Osteoblast (primary cell): ENCODE measurements at places on chromosomes 4 and X. TPM values are rescaled to one million over a fixed set of nuclear protein-coding genes. Genes with fewer than 3 reads are reported as not detected.

Gene DMRTC1
- total RNA-seq, result not detected in 2 replicates

Gene XG
- 3.2 and 4.0 TPM in 2 replicates for total RNA-seq

Gene POU3F4
- not detected in 2 replicates for total RNA-seq

Gene FGFBP2
- total RNA-seq, result 0.36 TPM in 1 of 2 replicates, not detected in the other

Gene TSPAN6
- total RNA-seq, result 37.3 and 38.0 TPM in 2 replicates

Gene GRID2
- total RNA-seq, result not detected in 2 replicates

Gene CXorf49
- total RNA-seq, result not detected in 2 replicates

GRCh38 chr4:157739242-157739641 lies 433.6 kb downstream of the GASK1B start:
- DNase-seq, result no peak

DNA sequence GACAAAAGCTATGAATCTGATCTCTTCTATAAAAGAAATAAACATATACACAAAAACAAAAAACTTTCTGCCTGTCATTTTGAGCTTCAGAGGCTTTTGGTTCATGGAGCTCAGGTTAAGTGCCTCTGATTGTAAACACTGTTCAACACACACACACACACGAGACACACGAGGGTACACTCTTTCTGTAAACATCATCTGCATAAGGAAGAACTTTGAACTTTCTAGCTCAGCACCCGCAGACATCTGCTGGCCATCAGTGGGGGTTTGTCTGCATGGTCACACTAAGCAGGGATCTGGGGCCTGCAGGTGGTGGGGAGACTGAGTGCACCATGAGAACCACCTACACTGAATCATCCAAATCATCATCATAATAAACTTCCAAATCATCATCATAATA lies 54.9 kb downstream of the STX18 start:
- no peak for DNase-seq

GRCh38 chr4:87540146-87541058 lies 11.2 kb upstream of the SPARCL1 start:
- DNase-seq, result peak; percentile 26

DNA sequence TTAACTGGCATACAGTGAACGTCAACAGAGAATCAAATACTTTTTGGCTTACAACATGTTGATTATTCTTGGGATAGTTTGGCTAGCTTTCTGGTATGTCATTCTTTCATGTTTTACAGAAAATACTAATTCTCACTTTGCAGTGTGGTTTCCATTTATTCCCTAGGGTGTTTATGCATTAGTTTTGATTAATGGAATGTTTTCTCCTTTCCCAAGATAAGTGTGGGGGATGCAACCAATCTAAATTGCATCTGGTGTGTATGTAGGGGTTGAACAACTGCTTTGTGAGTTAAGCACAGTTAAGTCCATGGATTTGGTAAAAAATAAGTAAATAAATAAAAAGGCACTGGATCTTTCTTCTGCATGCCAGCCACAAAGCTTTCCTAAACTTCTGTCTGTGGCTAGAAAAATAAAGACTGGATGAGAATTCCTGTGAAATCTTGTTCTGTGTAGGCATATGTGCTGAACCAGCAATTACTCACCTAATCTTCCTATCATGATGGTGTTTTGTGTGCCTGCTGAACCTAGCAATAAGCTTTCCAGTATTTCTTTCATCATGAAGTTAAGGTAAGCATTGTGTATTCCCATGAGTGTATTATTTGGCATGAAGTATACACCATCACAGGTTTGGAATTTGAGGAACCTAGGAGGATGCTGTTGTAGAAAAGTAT lies 50.6 kb upstream of the TENM3 start:
- DNase-seq, result no peak

DNA sequence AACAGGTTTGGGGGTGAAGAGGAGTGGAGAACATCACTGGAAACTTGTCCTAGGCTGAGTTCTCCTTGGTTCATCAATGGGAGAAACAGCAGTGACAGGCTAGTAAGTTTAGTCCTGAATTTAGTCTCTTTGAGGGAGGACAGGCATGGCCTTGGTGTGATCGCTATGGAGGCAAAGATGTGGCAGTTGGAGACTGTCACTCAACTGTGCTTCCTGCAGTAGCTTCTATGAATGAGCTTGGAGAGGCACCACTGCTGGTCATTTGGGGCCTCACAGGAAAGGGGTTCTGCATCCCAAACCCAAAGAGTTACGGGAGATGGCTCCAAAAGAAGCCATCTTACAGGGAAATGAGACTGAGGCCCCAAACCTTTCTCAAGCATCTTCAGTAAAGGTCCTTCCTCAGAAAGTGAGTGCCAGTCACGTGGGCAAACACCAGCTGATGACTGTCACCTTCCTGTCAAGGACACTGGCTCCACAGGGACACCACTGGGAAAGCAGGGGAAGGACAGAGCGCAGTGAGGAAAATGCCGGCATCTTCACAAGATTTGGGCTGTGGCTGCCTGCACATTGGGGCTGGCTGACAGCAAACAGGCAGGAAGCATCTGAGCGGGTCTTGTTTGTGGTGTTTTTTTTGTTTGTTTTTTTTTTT lies 7.2 kb downstream of the MRFAP1 start:
- no peak for DNase-seq

DNA sequence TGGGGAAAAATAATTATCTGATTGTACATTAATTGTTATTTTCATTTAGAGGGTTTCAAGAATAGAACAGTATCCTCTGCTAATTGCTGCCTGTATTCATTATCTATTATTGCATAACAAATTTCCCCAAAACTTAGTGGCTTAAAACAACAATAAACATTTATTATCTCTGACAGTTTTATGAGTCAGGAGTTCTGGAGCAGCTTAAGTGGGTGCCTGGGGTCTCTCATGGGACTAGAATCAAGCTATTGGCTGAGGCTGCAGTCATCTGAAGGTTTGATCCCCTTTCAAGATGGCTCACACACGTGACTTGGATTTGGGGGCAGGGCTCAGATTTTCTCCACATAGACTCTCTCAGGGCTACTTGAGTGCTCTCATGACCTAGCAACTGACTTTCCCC lies 98.1 kb upstream of the JADE1 start:
- no peak for DNase-seq

DNA sequence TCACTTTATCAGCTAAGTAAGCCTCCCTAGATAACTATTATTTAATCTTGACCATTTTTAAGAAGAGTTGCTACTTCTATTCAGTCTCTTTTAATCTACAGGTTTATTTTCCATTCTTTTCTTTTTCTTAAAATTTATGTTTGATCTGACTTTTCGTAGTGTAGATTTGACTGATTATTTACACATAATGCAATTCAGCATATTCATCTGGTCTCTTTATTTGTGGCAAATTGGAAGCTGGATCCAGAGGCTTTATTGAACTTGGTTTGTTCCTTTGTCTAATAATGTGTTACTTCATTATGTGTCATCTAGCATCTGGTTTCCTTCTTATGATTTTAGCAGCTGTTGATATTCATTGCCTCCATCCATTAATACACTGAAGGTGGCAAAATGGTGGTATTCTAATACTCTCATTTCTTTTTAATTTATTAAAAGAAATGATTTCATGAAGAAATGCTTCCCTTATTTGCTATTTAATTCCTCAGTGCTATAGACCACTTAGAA lies 113.0 kb downstream of the FBXW7 start:
- DNase-seq, result no peak

- DNase-seq, result no peak
Measured at GRCh38 chrX:141935645-141936044, 32.0 kb downstream of the MAGEC1 start.

- no peak for DNase-seq
Measured at GRCh38 chr4:108763226-108763593, 357 bp upstream of the ETNPPL start.

DNA sequence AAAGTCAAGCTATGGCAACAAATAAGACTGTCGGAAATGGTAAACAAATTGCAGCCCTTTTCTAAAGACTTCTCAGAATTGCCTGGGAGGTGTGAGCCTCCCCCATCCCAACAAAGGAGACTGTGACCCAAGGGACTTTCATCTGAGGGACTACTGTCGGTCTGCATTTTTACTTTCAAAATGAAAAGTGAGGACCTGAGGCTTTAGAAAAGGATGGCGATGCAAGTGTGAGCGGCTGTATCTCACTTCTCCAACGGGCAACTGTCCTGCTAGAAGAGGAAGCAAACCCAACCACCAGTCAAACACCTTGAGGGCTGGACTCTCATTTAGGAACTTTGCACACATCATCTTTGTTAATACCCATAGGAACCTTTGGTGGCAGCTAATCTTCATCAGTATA lies 62.6 kb upstream of the CLNK start:
- DNase-seq, result no peak

DNA sequence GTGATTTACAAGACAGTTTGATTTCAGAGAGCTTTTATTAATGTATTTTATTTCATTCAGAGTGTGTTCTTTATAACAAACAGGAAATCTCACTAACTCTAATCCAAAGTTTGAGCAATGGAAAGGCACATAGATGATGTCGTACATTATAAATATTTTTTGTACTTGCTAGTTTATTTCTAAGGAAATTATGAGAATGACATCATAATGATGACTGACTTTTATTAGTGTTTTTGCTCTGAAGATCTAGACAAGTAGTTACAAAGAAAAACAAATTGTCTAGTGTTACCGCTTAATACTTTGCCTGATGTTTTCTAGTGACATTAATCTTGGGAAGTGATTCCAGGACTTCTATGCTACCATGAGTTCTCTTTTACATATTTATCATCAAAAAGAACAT lies 43.2 kb downstream of the HHIP start:
- no peak for DNase-seq

- DNase-seq, result no peak
Measured at GRCh38 chrX:37692918-37693317, 7.3 kb downstream of the XK start.

DNA sequence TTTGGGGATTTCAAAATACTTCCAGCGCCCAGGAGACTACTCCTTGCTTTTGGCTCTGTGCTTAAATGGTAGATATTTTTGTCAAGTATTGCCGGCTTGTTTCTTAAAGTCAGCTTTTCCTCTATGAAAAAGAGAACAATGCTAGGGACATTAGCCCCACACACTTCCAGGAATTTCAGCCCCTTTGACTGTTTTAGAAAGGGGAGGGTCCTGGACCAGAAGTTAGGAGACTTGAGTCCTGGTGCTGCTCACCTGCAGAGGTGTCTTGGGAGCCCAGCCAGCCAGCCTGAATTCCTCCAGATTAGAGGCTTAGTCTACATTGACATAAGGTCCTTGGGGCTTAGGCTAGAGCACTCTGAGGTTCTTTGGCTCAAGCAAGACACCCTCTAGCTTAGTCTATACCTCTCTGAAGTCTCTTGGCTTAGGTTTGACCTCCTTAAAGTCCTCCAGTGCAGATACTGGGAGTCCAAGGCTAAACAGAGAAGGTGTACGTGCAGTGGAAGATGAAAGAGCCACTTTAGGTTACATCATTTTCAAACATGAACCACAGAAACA lies 1.6 kb upstream of the SETD7 start:
- no peak for DNase-seq

DNA sequence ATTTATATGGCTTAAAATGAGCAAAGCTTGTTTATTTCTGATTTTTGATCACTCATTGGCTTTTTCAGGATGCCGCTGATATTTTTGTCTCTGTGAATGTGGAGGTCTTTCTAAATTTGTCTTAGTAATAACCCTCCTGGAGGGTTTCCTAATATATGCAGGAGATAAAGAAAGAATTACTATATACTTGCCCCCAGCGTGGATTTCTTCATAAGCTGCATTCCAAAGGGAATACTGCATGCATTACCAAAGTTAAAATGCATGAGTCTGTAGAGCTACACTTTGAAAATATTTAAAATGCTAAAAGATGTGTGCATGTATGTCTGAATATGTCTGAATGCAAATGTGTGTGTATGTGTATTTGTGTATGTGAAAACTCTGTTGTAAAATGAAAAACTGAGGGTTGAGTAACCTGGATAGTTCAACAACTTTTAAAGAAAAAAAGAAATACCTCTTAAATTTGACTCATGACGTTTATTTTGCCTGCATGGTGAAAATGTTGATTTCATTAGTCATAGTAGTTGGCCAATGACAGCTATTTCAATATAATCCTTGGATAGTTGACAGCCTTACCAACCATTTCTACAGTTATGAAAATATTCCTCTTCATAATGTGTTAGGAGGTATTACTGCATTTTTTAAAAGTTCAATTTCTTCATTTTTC lies 113.2 kb upstream of the ZNF827 start:
- DNase-seq, result peak; percentile 90

DNA sequence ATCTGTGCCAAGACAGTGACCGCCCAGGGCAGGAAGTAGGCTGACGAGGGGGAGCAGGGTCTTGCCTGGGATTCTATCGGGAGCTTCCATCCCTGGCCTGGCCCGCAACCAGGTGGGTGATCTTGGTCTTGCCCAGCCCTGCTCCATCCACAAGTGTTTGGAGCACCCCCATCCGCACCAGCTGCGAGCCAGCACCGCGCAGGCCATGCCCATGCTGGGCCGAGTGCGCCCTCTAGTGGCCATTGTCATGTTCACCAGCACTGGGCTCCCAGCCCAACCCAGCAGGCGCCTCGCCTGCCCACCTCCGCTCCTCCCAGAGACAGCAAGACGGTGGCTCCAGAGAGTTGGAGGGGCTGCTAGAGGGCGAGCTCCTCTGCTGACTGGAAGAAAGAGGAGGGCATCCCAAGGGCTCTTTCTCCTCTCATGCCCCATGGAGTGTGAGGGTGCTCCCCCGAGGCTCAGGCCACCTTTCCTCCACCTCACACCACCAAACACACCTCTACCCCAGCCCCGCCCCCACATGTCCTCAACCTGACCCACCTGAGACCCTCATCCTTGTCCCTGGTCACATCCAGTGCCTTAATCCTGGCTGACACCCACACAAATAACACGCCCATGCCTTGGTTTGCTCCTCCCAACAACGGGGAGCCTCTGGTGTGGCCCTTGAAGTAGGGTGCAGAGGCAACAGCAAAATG lies 9.8 kb upstream of the ATP2B3 start:
- peak; percentile 99 for DNase-seq

DNA sequence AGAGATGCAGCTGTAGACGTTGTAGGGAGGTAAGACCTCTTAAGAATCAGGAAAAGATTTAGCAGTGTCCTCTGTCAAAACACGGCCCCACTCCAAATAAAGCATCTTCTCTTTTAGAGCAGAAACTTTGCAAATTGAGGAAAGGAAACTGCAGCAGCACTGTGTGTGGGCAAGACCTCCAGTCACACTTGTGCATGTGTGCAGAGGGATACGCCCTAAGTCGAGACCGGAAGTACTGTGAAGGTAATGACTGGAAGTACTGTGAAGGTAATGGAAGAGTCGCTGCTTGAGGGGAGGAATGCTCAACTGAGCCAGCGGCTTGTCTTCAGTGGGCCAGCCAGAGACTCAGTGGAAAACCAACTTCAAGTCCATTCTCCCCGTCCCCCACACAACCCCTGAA lies 46.5 kb downstream of the EGF start:
- no peak for DNase-seq

DNA sequence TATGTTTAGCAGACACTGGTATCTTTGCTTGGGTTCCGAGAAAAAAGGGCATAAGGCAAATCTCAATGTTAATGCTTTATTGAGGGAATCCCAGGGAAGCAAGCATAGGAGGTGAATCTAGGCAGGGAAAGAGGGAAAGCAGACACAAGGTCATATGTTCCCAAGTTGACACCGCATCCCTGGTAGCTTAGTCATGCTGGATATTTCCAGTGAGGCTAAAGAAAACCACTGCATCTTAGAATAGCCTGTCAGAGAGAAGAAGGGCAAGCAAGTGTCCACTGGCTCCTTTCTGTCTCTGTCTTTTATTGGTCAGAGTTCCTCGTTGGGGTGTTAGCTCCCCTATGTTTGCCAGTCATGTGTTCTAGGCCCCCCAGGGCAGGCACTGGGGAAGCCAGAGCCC lies 104.7 kb downstream of the NKX6-1 start:
- peak; percentile 3 for DNase-seq
